ENCODE measurements at places on chromosomes 13 and 19.

GRCh38 chr19:55986487-55986886 is at the start of gene NLRP5:
Gene NLRP5 (plus strand): TSS chr19:55986775.
- DNase-seq, result peak; percentile 46

DNA sequence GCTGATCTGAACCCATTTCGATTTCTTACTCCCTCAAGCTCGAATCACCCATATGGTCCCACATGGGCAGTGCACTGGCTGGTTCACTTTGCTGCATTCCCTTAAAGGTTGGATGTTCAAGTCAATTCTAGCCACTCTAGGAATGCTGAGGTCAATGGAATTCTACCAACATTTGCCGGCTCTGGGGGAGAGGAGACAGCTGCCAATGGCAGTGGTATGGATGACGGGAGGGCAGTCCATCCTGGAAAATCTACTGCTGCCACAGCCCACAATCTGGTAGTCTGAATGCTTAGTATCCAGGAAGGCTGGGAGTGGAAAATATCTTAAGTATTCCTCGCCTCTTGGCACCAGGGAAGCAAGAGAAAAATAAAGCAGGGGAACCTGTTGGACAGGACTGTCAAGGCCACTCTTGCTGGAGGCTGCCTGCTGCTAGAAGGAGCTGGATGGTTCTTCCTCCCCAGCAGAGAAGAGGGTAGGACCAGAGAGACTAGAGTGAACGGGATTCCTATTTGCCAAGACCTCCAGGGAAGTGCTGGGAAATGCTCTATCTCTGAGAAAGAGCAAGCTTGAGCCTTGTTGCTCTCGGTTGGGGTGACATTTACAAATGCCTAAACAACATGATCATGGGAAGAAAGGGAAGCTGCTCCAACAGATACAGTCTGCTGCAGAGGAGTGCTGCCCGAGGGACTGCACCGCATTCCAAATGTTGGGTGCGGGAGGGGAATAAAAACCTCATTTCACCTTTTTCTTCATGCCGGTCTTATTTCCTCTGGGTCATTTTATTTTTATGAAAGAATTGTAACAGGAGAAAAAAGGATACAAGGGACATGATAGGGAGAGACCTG is 20.7 kb upstream of the HMGB1 start:
- DNase-seq, result no peak

- no peak for DNase-seq
Measured at GRCh38 chr13:42367831-42368230, 95.9 kb downstream of the AKAP11 start.

- no peak for DNase-seq
Measured at GRCh38 chr13:110794209-110794608, 80.7 kb downstream of the ING1 start.

DNA sequence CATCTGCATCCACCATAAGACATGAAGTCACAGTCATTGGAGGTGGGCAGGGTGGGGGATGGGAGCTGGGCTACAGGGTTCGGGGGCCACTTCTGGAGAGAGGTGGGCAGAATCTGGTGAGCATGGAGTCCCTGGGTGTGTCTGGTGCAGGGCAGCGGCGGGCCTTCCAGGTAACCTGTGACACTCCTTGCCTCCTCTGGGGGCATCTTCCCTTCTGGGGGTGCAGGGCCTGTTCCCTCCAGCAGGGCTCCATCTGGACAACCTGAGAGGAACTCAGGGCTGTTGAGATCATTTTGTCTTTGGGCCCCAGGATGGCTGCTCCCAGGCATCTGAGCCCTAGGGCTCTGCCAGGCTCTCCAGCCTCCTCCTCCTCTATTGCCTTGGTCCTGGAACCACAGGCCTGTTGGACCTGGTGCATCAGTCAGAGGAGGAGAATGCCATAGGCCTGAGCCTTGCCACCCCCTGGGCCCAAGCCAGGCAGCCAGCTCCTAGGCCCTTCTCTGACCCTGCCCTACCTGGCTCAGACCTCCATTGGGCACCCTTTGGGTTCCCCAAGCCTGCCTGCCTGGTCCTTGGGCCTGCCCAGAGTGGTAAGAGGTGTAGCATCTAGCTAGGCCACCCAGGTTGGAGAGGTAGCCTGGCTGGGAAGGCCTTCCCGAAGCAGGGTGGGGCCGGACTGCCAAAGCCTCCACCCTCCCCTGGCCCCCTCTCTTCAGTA is 13.4 kb downstream of the LYL1 start:
- no peak for DNase-seq

GRCh38 chr13:40271931-40272775 is 394.3 kb downstream of the FOXO1 start:
- DNase-seq, result no peak

DNA sequence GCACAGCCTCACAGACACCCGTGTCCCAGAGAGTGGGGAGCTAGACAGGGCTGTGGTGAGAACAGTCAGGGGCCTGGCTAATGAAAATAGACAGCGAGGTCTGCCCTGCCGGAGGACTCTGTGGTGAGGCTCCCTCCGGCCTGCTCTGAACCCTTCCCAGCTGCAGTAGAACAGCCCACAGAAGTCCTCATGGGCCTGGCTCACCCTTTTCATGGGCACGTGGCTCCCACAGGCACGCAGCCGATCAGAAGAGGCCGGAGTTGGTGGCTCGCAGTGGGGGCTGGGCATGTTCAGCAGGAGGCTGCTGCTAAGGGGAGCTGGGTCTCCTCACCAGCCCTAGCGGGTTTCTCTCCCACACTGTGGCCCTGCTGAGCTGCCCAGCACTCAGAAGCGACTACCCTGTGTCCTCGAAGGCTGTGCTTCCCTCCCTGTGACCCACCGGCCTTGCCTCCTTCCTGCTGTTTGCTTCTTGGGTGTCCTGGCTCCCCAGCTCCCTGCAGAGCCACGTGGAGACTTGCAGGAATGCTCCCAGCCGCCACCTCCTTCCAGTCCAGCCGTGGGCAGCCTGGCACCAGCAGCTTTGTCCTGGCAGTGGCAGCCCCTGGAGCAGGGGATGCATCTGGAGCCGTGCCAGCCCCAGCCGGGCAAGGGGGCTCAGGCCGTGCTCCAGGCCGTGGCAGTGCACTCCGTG is 138.7 kb downstream of the KDM4B start:
- DNase-seq, result no peak

DNA sequence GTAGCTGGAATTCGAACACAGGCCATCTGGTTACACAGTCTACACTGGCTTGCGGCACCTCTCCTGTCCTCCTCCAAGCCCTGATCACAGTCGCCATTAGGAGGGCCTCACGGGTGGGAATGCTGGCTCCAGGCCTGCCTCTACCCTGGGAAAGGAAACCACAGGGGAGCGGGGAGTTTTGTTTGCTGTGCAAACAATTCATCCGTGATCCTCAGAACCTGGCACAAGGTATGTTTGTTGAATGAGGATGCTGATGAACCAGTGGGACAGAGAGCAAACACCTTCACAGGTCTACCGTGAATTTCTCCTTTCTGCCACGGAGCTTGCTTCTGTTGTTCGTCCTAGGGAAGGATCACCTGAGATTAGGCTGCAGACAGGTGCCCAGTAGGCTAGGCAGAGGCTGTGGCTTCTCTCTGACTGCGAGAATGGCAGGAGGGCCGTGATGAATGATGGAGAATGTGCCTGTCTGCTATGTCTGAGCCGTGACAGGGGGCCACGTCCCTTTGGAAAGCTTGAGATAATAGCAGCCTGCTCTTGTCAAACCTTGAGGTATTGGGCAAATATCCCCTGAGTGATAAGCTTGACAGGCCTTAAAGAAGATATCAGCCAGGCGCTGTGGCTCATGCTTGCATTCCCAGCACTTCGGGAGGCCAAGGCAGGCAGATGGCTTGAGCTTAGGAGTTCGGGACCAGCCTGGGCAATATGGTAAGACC is 36.7 kb downstream of the PIN1 start:
- DNase-seq, result peak; percentile 85

- DNase-seq, result no peak
Measured at GRCh38 chr13:30529085-30529834, 63.5 kb upstream of the HMGB1 start.

DNA sequence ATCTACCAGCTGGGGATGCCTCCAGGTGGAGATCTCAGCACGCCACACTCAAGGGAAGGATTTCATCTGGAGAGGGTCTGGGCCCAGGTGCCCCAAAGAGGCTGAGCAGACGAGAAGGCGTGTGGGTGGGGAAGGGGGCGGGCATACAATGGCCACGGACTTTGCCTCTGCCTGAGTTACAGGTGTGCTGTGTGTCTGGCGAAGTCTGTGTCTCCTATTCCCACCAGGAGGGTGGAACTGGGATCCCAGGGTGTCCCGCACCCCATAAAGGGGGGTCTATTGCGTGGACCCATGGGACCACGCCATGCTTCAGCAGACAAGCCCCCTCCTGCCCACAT is 3.6 kb downstream of the TLE2 start:
- DNase-seq, result no peak

GRCh38 chr19:36140304-36141038 is 605 bp downstream of the CAPNS1 start:
- peak; percentile 60 for DNase-seq

GRCh38 chr13:93549326-93550005 is 322.9 kb downstream of the GPC6 start:
- no peak for DNase-seq

GRCh38 chr19:7919610-7920518 is at the start of gene SNAPC2:
Gene SNAPC2 (plus strand): TSS chr19:7920338. CDS start chr19:7920367, 29 bp downstream.
- DNase-seq, result peak; percentile 90

- no peak for DNase-seq
Measured at GRCh38 chr19:11203194-11204075, 6.1 kb upstream of the KANK2 start.

DNA sequence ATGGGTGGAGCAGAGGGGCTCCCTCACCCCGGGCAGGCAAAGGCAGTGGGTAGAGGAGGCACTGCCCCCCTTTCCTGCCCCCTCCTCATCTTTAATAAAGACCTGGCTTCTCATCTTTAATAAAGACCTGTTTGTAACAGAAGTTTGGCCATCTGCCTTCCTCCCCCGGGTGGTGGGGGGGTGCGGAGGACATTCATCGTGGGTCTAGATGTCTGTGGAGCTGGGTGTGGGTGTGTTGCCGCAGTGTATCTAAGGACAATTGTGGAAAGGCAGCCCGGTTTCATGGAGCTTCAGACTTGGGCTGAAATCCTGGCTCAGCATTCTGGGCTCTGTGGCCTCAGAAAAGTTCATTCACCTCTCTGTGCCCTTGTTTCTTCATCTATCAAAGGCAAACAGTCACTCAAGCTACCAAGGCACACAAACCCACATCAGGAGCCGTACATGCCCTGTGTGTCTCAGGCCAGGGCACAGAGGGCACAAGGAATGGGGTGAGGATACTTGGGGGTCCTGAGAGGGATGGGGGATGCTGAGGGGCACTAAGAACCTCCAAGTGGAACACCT is 8.8 kb upstream of the SWSAP1 start:
- no peak for DNase-seq

DNA sequence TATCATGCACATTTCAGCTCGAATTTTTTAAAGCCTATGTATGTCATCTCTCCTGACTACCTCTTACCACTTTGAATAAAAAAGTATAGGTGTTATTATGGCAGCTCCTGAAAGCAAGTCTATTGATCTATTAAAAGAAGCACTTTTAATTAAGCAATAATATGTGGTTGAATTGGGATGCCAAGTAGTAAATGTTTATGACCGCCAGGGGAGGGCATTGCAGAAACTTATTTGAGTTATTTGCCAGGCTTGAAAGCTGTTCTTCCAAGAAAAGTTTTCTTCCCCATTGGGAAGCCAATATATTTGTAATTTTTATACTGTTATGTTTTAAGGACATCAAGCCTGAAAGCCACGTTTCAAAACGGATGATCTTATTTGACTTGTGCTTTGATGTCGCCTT is 88.1 kb upstream of the SOX21 start:
- no peak for DNase-seq

DNA sequence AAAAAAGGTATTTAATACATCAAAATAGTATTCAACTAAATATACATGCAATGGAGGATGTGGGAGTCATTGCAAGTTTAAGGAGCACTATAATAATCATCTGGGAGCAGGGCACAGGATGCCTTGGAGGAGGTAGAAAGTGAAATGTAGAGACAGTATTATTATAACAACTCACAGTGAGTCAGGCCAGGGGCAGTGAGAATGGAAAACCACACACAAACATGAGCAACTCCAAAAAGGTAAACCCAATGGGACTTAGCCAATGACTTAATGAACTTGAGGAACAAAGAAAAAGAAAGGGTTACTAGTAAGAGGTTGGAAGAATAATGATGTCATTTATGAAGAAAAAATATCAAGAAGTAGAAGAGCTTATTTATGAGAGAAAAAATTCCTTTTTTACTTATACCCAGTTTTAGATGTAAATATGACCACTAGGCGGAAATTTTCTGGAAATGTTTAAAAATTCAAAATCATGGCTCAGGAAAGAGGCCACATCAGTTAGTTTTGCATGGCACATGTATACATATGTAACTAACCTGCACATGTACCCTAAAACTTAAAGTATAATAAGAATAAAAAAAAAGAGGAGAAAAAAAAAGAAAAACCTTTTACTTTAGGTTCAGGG is 389.3 kb downstream of the SUCLA2 start:
- no peak for DNase-seq

- no peak for DNase-seq
Measured at GRCh38 chr19:6070207-6070681, 40.1 kb downstream of the RFX2 start.

GRCh38 chr19:43625918-43626579 is 6.6 kb upstream of the ZNF428 start:
- no peak for DNase-seq

DNA sequence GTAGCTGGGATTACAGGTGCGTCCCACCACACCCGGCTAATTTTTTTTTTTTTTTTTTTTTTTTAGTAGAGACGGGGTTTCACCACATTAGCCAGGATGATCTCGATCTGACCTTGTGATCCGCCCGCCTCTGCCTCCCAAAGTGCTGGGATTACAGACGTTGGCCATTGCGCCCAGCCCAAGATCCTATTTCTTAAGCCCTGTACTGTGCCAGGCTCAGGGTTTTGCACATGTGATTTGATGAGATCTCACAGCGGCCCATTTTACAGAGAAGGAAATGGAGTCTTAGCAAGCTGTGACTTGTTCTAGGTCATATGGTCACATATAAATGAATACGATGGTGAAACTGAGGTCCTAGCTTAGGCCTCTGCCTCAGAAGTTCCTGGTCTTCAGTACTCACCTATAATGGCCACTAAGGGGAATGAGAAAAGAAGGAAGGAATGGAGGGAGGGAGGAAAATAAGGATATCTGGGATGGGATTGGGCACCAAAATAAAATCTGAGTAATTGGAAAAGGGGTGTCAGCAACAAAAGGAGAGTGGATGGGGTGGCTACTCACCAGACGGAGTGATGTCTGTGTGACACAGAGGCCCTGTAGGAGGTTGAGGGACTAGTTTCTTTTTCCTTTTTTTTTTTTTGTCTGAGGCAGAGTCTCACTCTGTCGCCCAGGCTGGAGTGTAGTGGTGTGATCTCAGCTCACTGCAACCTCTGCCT is 1.3 kb downstream of the OSCAR start:
- no peak for DNase-seq

- DNase-seq, result no peak
Measured at GRCh38 chr19:3253270-3253669, 28.8 kb downstream of the CELF5 start.

DNA sequence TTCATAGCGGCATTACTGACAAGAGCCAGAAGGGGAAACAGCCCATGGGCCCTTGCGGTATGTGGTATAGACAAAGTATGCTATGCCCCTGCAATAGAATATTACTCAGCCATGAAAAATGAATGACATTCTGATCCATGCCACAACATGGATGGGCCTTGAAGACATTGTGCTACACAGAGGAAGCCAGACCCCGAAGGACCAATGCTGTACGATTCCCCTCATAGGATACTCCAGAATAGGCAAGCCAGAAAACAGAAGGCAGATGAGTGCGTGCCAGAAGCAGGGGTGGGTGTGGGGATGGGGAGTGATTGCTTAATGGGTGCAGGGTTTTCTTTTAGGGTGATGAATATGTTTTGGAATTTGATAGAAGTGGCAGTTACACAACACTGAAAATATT is 342.0 kb downstream of the TEX29 start:
- no peak for DNase-seq

GRCh38 chr13:99281811-99282263 is 23.7 kb upstream of the GPR18 start:
- DNase-seq, result no peak

Data from DMS153 (cell line).